ENCODE measurements at places on chromosomes 7 and 10.

- no peak for ATAC-seq
Observed at GRCh38 chr10:132550366-132551092, 12.9 kb downstream of the INPP5A start.

DNA sequence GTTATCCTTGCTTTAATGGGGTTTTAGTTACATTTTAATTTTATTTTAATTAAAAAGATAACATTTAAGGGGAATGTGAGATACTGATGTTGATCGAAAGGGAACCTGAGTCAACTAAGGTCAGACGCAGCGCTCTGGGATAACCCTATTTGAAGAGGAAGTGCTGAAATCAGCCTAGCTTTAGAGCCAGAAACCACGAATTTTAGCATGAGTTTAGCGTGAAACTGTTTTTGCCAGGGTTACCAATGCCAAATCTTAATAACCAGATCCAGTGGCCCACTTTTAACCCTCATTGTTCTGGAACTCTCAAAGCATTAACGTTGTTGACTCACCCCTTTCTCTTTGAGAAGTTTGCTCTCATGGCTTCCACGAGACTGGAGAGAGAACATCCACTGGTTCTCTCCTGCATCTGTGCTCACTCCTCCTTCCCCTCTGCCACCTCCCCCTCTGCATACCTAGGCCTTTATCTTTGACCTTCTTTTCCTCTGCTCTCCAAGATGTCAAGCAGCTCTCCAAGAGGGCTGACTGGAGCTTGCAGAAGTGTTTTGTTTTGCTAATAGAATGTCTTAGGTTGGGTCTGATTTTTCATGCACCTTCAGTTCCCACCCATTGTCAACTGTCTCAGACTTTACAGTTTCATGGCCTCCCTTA is 198.3 kb upstream of the CELF2 start:
- ATAC-seq: no peak

- ATAC-seq: peak; percentile 42
Observed at GRCh38 chr10:114346176-114347031, 57.9 kb downstream of the AFAP1L2 start.

DNA sequence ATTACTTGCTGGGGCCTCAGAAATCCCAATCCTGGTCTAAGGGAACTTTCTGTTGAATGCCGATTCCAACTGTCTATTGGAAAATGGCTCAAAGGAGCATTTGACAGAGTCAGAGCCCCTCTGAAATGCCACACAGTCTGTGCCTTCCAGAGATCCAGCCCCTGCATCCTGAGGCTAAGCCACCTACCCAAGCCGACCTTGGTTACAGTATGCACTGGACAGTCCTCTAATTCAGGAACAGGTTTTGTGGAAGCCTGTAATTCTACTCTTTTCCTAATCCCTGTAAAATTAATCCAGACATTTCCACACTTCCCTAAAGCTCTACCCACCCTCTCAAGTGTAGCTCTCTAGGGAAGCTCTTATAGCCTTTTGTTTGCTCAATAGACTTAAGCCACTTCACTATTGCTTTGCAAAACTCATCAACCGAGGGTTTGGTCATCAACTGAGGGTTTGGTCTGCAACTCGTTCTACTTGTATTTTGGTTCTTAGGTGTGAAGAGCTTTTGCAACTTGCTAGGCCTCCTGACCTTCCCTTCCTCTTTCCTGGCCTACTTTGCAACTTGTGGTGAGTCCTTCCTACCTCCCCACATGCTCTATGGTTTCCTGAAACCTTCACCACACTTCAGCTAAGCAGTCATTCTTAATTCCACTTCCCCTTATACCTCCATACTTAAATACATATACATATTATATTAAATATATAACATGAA is 364.8 kb downstream of the SFMBT2 start:
- no peak for ATAC-seq

DNA sequence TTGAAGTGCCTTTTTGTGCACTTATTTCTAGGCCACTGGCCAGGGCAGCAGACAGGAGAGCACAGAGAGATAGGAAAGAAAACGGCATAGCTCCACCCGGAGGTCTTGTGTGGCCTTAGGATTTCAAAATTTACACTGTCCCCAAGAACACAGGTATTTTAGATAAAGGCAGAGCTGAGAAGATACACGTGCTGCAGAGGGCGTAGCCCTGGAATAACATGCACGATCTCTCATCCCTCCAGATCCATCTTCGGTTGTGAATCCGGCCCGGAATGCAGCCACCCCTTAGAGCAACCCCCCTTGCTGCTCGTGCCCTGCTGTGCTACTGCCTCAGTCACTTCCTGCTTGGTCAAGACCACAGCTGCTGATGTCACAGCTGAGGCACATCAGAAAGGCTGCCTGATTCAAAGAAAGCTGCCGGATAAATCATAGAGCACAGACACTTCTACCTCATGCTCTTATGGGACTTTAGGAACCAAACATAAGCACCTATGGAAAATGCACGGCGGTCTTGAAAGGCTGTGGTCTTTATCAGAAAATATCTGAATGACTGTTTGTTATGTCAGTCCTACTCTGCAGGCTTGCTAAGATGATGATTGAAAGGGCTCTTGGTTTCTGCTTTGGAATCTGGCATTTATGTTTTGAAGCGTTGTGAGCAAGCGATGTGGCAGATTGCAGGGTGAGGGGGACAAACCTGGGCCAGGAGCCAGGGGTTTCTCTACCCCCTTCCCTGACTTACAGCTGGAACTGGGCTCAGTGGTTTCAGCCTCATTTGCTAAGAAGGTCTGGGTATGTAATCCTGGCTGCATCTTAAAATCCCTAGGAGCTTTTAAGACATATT is 152.0 kb downstream of the SVIL start:
- peak; percentile 72 for ATAC-seq

GRCh38 chr7:139775829-139776266 is 1.9 kb downstream of the HIPK2 start:
- peak; percentile 53 for ATAC-seq
